ENCODE measurements at places on chromosomes 2 and 18. TPM values are rescaled to one million over a fixed set of nuclear protein-coding genes. Genes with fewer than 3 reads are reported as not detected.

DNA sequence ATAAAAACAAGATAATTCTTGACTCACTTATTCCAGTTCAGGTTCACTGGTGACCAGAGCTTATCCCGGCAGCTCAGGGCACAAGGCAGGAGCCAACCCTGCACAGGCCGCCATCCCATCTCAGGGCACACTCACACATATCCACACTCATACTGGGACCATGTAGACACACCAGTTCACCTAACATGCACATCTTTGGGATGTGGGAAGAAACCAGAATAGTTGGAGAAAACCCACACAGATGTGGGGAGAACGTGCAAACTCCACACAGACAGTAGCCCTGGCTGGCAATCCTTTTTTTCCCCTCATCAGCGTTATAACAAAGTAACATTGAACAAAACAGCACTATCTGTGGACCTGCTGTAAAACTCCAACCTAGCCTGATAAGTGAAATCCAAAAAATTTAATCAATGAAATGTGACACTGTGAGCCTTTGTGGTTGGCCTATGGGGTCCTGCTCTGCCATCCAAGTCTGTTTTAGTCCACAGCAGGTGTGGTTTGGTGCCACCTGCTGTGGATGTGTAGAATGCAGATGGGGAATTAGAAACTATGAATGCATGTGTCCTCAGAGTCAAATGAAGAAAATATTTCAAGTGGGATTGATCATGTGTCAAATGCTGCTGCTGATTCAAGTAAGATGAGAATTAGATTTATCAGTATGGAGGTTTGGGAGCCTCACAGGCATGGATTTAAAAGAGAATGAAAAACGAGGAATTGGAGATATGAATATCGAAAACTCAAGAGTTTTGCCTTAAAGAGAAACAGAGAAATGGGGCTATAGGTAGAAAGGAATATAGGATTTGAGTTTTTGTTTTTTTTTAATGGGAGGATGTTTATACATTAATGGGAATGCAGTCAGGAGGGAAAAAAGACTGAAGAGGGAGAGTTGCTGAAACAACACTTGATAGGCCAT is 47.0 kb downstream of the UGP2 start:
- DNase-seq = peak; percentile 50

DNA sequence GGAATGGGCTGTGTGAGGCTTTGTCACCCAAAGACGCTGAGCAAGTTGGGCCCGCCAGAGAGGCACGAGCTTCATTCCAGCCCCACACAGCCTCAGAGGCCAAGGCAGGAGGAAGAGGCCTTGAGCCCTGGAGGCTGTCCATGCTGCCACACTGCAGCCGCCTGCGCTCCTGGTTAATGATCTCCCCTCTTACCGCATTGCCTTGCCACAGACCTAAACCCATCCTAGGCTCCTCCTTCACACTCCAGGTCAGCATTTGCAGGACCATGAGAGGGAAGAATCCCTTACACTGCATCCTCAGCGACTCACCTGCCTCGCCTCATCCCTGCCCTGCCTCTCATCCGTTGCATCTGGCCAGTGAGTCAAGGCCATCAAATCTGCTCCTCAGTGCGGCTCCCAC is 24.6 kb downstream of the KIF3C start:
- DNase-seq = no peak

DNA sequence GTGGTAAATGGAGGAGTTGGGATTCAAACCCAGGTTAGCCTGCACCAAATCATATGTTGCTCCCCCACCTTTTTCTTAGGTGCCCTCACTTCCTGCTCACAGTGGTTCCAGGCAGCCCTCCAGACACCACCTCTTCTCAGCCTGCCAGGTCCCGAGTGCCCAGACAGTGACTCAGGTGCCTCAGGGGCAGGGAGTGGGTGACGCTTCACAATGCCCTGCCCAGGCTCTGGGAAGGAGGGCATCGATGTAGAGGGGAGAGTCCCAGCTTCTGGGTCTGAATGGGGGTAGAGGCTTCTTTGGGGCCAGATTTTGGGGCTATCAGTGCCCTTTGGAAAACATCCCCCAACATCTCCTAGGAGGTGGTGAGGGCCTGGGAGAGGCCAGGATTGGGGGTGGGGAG is 5.2 kb upstream of the DNAJB2 start:
- no peak for DNase-seq

- DNase-seq = no peak
Measured at GRCh38 chr2:96959406-96960110, 26.8 kb downstream of the FAM178B start.

GRCh38 chr2:287471-287885 is 413 bp downstream of the ALKAL2 start:
- DNase-seq = peak; percentile 22

GRCh38 chr2:27159271-27159670 is 10.5 kb downstream of the TCF23 start:
- DNase-seq = no peak

DNA sequence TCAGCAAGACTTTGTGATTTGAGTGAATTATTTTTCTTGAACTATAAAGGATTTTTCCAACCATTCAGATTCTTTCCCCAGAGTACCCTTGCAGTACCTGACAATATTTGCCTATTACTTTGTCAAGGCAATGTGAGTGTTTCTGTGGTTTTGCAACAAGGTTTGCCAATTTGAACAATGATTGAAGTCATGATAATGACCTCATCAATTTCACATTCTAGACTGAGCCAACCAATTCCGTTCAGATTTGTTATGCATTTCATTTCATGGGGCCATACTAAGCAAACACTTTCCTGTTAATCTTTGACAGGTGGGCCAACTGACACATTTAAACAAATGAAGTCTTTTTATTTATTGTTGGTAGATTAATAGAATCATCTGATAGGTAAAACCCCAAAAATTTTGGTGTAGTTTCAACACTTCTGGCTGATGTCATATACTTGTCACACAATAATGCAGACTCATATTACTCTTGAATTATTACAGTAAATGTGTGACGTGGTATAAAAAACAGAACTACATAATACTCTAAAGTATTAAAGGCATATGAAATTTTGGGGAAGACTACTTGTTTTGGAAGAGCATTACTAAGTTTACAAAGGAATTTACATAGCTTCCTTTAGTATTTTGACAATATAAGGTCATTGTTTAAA is 526.4 kb downstream of the DPP10 start:
- DNase-seq = no peak

DNA sequence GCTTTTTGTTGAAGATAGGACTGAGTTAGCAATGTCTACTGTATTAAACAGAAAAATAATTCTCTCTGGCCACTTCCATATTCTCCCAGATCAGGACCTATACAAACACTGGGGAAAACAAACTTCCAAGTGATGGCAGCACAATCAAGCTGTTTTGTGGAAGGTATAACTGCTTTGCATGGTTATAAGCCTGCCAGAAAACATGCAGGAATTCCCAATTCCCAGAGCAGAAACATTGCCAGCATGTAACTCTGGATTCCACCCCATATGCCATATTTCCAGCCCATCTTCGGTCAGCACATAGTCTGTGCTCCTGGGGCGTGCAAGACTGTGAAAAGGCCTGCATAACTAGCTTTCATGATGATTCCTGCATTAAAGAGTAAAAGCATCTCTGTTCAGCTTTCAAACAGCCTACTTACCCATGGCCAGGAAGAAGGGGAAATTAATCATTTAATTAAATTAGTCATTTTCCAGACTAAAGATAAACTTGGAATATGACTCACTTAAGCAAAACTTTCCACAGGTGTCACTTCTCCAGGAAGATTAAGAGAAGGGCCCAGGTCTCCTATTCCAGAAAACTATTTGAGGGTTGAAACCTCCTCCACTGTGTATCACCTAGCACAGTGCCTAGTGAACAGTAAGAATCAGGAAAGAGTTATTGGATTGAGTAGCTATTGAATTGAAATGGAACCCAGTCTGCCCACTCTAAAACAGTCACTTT is 280.5 kb downstream of the NRXN1 start:
- DNase-seq = no peak

GRCh38 chr2:231935207-231935524 is 9.0 kb upstream of the NPPC start:
- DNase-seq = no peak

DNA sequence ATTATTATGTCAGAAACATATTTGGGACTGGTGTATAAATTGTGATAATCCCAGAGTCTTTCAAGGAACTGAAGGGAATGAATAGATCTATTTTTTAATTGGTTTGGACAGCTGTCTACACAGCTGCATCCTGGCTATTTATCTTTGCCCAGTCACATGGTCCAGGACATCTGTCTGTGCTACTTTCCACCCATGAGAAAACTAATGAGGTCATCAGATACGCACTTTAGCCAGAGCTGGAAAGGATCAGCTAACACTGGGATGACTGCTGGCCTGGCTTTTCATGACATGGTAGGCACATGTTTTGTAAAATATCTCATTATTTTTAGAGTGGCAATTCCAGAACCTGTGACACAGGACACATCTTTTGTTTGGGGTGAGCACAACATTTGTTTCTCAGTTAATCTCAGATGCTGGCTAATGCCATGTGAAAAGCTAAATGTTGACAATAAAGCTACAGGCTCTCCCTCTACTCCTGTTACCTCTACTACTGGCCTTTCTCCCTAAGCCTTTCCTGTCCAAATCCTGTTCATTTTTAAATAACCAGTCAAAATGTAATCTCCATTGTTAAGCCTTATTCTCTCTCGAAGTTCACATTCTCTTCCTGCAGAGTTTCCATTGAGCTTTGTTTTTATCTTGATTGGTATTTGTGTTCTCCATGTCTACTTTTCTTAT is 500.7 kb downstream of the RIT2 start:
- DNase-seq = no peak

- no peak for DNase-seq
Measured at GRCh38 chr18:31821545-31822171, 61.0 kb upstream of the SLC25A52 start.

DNA sequence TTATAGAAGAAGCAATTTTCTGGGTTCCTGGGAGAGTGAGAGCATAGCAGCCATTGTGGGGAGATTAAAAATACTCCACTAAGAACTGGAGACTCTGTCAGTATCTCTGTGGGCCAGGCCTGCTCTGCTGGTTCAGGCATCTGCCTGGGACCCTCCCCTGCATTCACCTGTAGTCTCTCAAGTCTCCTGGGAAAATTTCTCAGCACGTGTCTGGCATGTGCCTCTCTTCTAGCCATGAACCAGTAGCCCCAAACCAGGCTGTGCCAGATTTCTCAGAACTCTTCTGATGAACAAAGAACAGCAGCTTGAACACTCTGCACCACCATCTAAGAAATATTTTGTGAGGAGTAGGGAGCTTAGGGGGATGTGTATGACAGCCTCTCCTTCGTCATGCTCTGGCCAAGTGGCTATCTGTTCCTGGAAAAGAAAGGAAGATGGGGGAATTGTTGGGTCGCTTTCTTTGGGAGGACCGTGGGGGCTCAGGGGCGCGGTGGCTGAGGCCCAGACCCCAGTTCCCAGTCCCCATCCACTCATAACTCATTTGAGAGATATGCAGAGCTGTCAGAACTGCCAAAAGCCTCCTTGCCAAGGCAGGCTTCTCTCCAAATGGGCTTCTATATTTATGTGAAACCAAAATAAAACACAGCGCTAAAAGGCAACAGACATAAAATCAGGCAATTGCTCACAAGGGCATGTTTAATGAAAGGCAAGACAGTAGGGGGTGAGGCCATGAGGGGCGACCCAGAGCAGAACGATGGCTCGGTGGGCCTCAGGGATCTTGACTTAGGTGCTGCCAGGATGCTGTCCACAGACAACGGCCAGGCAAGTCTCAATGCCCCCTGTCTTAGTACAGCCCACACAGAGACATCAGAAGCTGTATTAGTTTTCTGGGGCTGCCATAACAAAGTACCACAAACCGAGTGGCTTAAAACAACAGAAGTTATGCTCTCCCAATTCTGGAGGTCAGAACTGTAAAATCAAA is 114.7 kb upstream of the TNP1 start:
- DNase-seq = no peak

DNA sequence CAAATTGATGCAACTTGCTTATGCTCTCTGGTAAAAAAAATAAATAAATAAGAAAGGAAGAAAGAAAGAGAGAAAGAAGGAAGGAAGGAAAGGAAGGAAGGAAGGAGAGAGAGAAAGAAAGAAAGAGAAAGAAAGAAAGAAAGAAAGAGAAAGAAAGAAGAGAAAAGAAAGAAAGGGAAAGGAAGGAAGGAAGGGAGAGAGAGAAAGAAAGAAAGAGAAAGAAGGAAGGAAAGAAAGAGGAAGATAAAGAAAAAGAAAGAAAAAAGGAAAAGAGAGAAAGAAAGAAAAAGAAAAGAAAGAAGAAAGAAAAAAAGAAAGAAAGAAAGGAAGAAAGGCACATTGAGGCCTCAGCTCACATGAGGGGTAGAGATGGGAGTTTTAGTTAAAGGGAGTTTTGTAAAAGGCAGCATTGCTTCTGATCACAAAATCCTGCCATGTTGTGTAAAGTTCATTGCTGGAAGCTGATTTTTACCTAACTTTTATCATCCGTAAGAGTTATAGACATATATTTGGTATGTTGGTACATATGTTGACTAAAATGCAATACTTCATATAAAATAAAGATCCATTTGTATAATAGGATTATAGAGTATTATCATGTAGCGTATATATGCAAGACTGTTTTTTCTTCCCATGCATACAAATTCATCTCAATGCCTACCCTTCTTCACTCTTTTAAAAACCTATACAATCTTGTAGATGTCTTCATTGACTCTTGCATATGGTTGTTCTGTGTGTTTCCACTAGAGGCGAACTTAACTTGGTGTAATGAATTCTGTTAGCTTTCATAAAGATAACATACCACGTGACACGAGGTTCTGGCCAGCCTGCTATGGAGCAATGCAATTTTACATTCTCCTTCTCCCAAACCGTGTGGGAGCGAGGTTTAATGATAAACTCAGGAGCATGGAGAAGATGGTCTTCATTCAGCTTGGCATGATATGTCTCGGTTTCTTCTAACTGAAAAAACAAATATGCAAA is 32.8 kb downstream of the MYOM1 start:
- no peak for DNase-seq

GRCh38 chr2:120044336-120044735 is 31.5 kb downstream of the EPB41L5 start:
- DNase-seq = no peak

- DNase-seq = no peak
Measured at GRCh38 chr18:67135981-67136380, 380.5 kb downstream of the DSEL start.

DNA sequence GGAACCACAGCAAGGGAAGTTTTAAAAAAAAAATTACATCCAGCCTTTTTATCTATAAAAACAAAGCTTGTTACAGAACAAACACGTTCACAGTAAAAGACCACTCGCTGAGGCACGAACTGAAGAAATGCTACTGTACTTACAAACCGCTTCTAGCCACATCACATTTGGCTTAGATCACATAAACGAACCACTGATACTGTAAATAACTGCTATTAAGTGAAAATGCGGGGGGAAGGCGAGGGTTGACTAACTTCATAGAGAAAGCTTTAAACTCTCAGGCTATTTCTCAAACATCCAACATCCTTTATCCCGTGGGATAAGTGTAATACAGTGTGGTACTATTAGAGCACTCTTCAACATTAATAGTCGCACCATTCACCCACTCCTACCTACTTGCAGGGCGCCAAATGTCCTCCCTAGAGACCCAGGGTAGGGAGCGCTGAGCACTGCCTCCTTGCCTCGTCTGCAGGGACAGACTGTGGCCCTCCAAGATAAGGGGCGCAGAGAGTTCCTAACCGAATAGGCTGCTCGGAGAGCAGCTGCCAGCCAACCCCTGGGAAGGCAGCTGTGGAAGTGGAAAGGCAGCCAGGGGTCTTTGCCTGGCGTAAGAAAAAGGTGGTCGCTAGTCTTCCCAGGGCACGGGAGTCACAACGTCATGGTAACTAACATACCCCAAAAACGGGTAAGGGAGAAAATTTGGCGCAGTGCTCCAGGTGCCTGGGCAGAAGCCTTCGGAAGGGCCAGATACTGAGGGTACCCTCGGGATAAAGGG is 854 bp downstream of the GPR155 start:
- peak; percentile 36 for DNase-seq

Gene SPIRE1
- 7.4 TPM for total RNA-seq

Gene SMYD1
- not detected for total RNA-seq

Gene SCYGR2
- total RNA-seq = not detected

Gene PROC
- not detected for total RNA-seq

Gene CXCR2
- 0.25 TPM for total RNA-seq

Gene LHCGR
- total RNA-seq = not detected

Data from activated T-cell treated with anti-CD3 and anti-CD28 coated beads, Interleukin-2, amount 50 U/mL, for 72 hours (primary cell).